ENCODE measurements at places on chromosomes 16 and 17.

- ATAC-seq, result no peak
Measured at GRCh38 chr16:7303052-7303610, 29.5 kb upstream of the RBFOX1 start.

GRCh38 chr17:76265624-76266243 lies 586 bp downstream of the UBALD2 start:
- no peak for ATAC-seq

- no peak for ATAC-seq
Measured at GRCh38 chr16:57539072-57539796, 2.9 kb upstream of the CCDC102A start.

- no peak for ATAC-seq
Measured at GRCh38 chr17:39123627-39124026, 27.8 kb downstream of the PLXDC1 start.

- no peak for ATAC-seq
Measured at GRCh38 chr17:4696437-4696805, 7.5 kb downstream of the PELP1 start.

GRCh38 chr17:13475574-13476223 lies 126.0 kb downstream of the HS3ST3A1 start:
- ATAC-seq, result no peak

DNA sequence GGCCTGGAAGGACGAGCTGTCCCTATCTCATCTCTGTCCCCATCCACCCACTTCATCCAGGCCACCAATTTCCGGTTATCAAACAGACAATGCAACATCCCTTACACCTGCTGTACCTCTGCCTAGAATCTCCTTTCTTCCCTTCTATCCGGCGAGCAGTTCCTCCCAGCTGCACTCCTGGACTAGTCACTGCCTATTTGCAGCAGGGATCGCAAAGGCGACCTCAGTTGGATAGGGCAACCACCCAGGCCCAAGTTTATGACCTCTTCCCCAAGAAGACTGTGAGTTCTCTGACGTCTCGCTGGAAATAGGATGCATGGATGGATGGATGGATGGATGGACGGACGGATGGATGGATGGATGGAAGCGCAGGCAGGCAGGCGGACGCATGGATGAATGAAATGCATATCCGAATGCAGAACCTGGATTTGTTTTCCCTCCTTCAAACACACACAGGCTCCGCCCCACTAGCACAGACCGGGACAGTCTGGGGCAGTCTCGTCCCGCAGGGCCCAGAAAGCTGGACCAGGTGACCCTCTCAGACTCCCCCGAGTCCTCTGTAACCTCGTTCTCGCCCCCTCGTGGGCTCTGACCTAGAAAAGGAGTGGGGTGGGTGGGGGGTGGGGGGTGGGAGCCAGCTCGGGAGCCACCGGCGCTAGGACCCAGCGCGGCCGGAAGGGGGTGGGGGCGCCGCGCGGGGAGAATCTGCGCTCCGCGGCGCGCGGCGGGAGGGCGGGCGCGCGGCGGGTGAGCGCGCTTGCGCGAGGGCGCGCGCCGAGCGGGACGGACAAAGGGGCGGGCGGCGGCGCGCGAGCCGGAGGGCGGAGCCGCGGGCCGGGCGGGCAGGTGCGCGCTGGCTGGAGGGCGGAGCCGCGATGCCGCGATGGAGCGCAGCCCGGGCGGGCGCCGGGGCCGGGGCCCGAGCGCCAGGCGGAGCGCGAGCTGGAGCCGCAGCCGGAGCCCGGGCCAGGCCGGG lies at the start of gene SBK1:
SBK1 (plus strand) TSS at position 875 of the 976 bp plus-strand sequence. CDS start 24,867 bp downstream, outside the sequence.
- peak; percentile 95 for ATAC-seq

DNA sequence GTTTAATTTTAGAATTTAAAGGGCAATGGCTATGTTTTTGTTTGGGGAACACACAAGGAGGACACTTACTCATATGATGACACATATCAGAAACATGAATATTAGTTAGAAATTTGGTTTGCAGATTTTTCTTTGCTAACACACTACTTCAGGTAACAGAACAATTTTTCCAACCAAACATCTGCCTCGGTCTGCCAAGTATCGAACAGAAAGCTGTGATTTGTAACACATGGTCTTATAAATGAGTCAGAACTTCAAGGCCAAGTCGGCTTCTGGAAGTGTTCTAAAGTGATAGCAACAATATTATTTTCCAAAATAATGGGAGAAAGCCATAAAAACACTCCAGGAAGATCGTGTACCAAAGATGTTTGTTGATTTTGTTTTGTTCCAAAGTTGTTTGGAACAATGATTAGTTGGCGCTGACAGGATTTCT lies 75.9 kb upstream of the PMFBP1 start:
- peak; percentile 77 for ATAC-seq

- ATAC-seq, result no peak
Measured at GRCh38 chr16:9254863-9255262, 163.4 kb downstream of the HAPSTR1 start.

- no peak for ATAC-seq
Measured at GRCh38 chr17:65518256-65518655, 43.2 kb downstream of the AXIN2 start.

DNA sequence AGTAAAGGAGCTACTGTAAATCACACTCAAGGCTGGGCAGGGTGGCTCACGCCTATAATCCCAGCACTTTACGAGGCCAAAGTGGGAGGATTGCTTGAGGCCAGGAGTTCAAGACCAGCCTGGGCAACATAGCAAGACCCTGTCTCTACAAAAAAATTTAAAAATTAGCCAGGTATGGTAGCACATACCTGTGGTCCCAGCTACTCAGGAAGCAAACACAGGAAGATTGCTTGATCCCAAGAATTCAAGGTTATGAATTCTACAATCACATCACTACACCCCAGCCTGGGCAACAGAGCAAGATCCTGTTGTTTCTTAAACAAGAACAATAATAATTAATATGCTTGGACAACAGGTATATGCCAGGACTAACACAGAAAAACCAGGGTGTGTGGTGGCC lies 13.2 kb downstream of the RHBDL3 start:
- no peak for ATAC-seq

- peak; percentile 81 for ATAC-seq
Measured at GRCh38 chr17:9090641-9091096, 69.4 kb downstream of the NTN1 start.

GRCh38 chr17:1271441-1271840 lies 1.2 kb downstream of the BHLHA9 start:
- ATAC-seq, result no peak
